Dorsolateral prefrontal cortex (tissue), 122 donors: ENCODE measurements at places on chromosomes 16 and 17. TPM values are rescaled to one million over a fixed set of nuclear protein-coding genes. Genes with fewer than 3 reads are reported as not detected.

The DPEP3 gene
- not detected for total RNA-seq

The CAMKK1 gene
- total RNA-seq, result 147 TPM

The KRT27 gene
- total RNA-seq, result not detected

The PDE6G gene
- not detected for total RNA-seq

The MYH11 gene
- 5.0 TPM for total RNA-seq

The LDHD gene
- total RNA-seq, result 25.8 TPM

The PYDC1 gene
- 6.1 TPM for total RNA-seq

The SKAP1 gene
- not detected for total RNA-seq

The RHBDF2 gene
- total RNA-seq, result 28.7 TPM

The KRTAP2-2 gene
- total RNA-seq, result not detected

The SOX15 gene
- total RNA-seq, result 12.2 TPM

The FOXF1 gene
- 1.8 TPM for total RNA-seq

The HS3ST4 gene
- 30.5 TPM for total RNA-seq
